Hematopoietic multipotent progenitor cell treated with erythropoietin and hydrocortisone succinate and interleukin-3 and kit ligand, for 8 days (in vitro differentiated cells): ENCODE measurements at places on chromosomes 1 and 21.

- no peak for DNase-seq
These were observed 84.1 kb upstream of the COX20 start for GRCh38 chr1:244751271-244751895.

- no peak for DNase-seq
These were observed 470.0 kb upstream of the VAMP3 start for GRCh38 chr1:7300893-7301663.

DNA sequence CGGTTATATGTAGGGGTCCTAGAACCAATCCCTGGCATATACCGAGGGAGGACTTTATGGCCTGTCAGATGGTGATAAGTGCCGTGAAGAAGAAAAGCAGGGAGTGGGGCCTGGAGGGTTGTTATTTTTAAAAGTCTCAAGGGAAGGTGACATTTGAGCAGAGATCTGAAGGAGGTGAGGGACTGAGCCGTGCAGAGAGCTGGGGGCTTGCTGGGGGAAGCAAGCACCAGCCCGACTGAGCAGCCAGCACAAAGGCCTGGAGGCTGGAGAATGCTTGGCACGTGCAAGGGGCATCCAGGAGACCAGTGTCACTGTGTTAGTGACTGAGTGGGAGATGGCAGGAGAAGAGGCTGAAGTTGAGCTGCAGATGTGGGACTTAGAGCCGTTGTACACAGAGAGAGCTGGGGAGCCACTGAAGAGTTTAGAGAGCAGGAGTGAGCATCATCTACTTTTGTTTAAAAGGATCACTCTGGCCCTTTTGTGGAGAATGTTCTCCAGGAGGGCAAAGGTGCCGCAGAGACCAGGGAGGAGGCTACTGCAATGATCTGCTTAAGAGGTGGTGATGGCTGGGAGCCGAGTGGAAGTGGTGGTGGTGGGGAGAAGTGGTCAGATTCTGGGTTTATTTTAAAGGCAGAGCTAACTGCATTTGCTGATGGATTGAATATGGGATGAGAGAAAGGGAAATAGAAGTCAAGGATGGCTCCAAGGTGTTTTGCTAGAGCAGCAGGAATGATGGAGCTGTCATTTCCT, 31.2 kb downstream of the PTPRU start:
- DNase-seq: no peak

DNA sequence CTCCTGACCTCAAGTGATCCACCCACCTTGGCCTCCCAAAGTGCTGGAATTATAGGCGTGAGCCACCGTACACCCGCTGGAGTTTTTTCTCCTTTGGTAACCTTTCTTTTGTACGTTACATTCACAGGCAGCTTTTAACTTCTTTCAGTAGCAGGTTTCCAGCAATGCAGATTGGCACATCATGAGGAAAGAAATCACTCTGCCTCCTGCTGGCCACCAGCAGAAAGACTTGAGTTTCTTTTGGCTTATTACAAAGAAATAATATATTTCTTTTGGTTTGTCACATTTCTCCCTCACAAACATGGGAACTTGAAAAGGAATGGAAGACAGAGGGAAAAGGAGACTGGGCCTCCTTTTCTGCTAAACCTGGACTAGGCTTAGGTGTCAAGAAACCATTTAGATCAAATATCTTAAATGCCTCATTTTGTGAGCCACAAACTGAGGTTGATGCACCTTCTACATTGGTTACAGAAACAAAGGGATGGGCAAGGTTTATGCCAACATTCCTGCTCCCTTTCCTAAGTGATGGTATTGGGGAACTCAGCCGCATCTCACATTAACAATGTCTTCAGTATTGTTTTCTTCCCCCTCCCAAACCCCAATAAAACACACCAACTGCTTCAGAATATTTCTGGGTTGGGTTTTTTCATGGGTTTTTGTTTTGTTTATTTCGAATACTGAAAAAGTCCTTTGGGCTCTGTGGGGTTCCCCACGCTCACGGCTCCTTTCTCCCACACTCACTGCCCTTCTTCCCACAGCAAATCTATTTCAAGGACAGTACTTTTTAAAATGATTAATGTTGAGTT, 7.7 kb downstream of the ENSA start:
- DNase-seq: peak; percentile 72

DNA sequence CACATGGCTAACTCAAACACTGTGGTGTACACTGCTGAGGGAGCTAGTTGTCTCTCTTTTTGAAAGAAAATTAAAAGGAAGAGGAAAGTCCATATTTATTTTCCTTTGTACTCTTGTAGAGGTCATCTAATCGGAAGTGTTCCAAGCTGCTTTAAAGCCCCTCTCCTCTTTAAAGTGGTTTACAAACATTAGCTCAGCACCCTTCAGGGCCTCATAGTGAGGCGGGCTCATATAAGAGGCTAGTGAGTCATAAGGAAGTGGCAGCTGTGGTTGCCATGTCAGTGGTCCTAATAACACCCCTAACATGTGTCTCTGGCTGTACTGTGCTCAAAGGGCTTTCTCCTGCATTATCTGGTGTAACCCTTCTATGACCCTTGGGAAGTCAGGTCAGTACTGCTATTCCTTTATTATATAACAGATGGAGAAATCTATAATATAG, 104.4 kb upstream of the SERBP1 start:
- no peak for DNase-seq

DNA sequence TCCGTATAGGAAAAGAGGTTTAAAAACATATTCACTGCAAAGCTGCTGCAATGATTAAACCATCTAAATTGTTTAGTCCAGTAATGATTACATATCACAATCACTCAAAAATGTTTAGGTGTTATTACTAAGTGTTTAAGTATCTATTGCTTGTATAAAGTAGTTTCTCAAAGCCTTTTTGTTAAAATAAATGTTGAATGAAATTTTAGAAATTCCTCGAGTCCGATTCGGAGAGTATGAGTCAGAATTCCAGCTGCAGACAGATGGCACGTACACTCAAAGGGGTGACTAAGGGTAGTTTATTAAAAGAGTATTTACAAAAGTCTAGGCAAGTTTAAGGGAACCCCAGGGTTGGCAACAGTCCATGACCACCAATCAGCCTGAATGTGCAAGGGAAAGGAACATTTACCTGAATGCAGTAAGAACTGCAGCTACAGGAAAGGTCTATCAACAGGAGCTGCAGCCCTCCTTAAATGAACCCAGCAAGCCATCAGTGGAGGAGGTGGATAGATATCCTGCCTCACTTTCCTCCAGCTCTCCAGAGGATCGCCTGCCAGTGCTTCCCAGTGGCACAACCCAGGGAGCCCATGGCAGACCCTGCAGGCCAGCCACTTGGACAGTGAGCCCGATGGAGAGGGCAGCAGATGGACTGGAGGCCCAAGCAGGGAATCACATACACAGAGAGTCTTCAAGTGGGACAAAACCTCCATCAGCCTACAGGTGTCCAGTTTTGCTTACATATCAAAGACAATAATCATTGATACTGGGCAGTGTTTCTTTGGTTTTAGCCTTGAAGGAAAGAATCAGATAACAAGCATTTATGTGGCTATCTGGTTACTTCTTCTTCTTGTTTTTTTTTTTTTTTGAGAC, 92.1 kb upstream of the SLC44A3 start:
- DNase-seq: no peak

GRCh38 chr1:207860531-207860930, 50.4 kb downstream of the CD34 start:
- DNase-seq: no peak
